ENCODE measurements at places on chromosomes 5 and 9.

DNA sequence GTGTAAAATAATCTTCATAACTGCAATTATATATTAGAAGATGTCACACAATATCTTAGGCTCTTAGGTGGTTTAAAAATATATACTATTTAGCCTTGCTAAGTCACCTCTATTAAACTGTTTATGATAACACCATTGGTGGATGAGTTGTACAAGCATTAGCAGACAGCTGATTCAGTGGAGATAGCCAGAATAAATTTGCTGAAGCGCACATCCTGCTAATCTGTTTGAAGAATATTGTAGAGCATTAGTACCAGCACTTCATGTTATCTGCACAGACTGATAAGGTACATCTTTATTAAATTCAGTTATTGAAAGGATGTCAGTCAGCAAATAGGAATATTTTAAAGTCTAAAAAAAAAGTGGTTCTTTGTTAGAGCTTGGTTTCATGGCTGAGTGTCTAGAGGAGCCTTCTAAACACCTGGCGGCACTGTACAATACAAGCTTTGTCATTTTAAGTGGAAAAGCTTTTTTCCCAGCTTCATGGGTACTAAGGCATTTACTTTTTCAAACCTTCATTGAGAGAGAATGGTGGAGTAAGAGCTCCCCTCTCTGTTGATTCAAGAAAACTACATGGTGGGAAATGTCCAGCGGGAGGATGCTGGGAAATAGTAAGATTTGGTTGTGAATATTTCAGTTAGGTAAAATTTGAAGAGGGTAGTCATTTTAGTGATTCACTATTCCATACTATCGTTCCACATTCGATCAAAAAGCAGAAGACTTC lies 275.1 kb downstream of the SLF1 start:
- no peak for DNase-seq

- no peak for DNase-seq
Observed at GRCh38 chr9:83327750-83328622, 210.2 kb downstream of the FRMD3 start.

DNA sequence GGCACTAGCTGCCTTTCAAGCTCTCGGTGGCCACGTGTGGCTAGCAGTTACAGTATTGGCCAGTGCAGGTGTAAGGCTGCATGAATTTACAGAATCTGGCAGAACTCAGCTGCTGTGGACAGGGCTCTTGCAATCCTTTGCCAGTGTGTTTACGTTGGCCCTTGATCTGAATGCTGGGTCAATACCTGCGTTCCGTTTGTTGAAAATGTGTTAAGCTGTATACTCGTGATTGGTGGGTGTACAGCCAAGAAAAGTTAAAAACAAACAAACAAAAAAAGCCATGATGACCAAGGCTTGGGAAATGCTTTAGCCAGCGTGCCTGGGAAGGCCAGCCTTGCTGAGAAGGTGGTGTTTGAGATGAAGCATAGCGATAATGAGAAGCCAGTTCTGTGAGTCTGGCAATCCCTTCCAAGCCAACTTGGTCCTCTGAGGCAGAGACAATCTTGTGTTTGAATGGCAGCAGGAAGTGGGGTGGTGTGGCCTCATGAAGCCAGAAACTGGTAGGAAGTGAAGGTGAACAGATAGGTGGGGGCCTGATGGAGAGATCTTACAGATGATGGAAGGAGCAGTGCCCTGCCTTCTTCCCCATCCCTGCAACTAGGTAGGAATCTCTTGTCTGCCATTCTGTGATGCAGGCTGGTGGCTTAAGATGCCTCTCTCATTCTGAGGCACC lies 820 bp upstream of the CFAP90 start:
- DNase-seq = no peak

DNA sequence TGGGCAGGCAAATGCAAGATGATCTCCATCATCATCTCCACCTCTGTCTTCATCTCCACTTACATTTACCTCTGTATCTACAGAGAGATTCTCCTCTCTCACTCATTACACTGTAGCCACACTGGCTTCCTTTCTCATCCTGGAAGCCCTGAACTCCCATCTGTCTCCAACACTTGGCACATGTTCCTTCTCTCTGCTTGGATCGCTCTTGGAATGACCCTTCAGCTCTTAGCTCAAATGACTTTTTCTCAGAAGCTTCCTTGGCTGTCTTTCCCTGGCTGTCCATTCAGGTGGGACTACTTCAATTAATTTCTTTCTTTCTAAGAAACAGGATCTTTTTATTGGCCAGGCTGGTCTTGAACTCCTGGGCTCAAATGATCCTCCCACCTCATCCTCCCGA lies 120.0 kb upstream of the KLF4 start:
- no peak for DNase-seq

DNA sequence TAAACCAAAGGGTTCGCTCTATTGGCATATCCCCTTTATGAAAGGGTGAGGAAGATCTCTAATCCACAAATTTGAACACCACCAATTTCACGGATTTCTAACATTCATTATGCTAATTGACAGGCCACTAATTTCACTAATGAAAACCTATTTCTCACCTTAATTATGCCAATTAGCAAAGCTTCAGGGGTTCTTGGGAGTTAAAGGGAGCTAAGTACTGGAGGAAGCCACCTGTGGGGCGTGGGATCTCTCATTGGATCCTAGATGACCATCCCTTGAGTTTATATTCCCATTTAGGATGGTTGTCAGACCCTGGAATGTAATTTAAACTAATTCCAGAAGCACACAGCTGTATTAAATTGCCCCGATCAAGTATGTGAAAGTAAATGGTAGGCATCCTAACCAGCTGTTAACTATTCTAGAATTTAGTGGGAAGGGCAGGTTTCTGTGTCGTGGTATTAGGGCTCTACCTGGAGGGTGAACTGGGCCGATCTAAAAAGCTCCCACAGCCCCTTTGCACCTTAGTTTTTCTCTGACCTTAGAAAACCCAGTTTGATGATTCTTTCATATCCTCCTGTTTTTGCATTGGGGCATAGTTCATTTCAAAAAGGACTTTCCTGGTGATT lies 77.1 kb downstream of the C9orf152 start:
- DNase-seq = no peak

GRCh38 chr9:23677446-23677845 lies 148.6 kb downstream of the ELAVL2 start:
- no peak for DNase-seq

DNA sequence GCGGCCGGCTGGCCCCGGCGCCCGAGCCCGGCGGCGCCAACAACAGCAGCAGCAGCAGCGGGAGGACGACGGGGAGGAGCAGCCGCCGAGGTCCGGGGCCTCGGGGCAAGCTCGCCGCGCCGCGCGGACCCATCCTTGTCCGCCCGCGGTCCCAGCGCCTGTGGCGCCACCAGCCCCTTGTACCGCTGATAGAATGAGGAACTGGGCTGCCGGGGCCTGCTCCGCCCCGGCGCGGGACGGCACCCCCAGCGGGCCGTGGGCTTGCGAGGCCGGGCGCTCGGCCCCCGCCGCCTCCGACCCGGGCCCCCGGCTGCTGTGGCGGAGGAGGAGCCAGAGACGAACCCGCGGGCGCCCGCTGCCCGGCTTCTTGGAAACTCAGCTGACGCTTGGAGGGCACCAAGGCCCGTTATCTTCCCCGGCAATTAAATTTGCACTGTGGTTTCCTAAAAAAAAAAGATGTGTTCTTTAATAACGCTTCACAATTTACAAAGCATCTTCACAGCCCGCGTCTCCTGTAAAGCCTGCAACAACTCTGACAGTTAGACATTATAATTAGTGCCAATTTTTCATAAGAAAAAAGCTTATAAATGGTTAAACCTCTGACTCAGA lies at the start of gene ARSB:
ARSB (minus strand) TSS at position 195 of the 609 bp plus-strand sequence; CDS start at position 133, 62 bp downstream.
- peak; percentile 55 for DNase-seq

- DNase-seq = no peak
Observed at GRCh38 chr5:105593011-105593760, 2030.6 kb upstream of the NUDT12 start.

DNA sequence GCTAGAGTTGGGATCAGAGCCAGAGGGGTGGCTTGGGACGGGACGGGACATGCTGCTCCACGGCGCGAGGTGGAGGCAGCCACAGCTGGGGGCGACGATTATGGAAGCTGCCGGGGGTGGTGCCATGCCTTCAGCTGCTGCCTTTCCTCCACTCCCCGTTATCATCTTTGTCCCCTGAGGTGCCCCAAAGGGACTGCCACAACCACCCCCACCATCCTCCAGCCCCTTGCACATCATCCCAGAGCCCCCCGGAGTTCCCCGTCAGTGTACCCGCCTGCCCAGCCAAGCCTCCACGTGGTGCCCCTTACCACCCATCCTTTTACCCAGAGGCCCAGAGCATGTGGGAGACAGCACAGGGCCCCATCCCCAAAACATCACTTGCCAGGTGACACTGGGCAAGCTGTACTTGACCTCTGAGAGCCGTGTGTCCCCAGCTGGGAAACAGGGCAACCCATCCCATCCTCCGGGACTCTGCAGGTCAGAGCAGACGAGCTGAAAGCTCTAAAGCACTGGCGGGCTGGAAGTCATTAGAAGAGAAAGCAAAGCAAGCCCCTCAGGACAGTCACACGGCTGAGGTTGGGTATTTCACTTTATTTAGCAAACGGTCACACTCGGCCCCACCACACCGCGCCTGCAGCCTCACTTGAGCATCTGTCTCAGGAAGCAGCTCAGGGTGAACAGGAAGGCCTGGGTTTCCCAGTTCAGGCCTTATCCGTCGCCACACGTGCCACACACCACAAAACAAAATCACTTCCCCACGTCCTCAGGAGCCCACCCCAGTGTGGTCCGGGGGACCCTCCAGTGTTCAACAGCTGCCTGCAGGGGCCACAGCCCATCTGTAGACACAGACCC lies 19.5 kb upstream of the MXD3 start:
- DNase-seq = no peak

DNA sequence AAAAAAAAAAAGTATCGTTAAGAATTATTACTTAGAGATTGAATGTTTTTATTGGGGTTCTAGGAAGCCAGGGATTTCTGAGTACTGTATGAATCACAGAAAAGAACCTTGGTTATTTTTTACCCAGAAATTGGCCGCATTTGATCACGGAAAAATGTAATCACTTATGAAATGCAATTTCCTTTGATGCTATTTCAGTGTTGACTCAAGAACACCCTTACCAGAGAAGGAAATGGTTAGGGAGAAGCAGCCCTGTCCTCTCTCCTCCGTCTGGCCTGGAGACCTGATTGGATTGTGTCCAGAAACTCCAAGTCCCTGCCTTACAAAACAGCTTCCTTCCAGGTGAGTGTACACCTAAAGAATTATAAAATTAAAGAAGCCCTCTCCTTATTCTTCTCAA lies 116.7 kb downstream of the MED10 start:
- DNase-seq = no peak

DNA sequence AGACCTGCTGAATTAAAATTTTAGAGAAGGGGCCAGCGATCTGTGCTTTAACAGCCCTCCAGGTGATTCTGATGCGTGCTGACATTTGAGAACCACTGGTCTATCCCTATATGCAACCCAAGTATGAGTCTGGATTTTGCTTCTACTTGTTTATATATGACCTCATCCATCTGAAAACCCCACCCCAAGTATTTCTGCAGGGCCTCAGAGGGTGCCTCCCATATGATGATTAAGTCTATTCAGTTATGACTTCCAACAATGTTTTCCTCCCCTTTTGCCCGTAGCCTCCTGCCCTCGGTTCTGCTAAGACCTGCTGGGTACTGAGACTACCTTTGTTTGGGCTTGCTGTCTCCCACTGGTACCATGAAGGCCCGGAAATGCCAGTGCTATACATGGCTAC lies 376.0 kb upstream of the SMARCA2 start:
- no peak for DNase-seq

GRCh38 chr9:128226412-128226801 lies 23.2 kb downstream of the DNM1 start:
- no peak for DNase-seq

DNA sequence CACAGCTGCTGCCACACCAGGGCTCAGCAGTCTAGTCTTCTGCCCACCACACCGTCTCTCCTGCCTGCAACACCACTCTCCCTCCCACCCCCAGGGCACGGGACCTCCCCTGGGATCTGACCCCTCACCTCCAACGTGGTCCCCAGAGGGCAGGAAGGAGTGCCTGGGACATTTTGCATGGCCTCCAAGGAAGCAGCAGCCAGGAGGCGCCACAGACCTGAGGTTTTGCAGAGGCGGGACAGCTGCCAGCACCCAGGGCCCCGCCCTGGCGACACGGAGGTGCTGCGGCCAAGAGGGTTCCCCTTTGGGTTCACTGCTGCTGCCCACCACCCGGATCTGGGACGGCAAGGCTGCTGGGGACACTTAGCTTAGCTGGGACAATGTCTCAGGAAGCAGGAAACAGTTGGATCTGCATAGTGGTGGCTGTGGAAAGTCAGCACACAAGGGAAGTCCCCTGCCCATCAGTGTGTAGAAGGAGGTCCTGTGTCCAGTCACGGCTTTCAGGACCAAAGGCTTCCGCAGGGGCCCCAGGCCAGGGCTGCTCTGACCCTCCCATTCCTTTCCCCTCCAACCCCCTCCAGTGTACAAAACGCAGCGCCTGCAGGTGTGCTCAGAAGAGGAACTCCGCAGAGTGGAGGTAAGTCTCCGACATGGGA lies 13.8 kb downstream of the PROP1 start:
- no peak for DNase-seq

- DNase-seq = no peak
Observed at GRCh38 chr5:125835293-125836172, 587.7 kb upstream of the GRAMD2B start.

- no peak for DNase-seq
Observed at GRCh38 chr5:107867266-107867665, 196.5 kb upstream of the EFNA5 start.

DNA sequence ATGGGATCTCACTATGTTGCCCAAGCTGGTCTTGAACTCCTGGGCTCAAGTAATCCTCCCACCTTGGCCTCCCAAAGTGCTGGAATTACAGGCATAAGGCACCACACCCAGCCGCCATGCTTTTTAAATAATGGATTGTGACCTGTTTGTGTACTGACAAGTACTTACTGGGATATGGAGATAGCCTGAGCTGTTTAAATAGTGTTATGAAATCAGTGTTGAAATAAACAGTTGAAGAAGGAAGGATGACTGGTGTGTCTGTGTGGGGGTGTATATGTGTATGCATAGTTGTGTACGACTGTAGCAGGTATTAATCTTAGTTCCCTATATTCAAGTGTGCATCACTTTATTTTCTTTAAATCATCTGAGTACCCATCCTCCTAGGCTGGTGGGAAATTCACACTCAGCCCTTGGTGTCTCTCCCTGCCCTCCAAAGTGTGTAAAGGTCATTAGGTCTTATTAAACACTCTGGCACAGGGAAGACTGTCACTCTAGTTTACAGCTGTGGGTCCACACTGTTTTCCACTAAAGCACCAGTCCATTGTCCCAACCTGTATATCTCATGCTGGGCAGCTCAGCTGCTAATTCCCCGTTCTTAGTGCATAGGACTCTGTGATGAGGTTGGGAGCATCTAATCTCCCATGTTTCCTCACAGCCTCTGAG lies 91.0 kb downstream of the SNX18 start:
- DNase-seq = no peak

GRCh38 chr5:101018299-101018698 lies 115.2 kb upstream of the ST8SIA4 start:
- DNase-seq = no peak

- no peak for DNase-seq
Observed at GRCh38 chr9:12681620-12682019, 11.6 kb upstream of the TYRP1 start.

DNA sequence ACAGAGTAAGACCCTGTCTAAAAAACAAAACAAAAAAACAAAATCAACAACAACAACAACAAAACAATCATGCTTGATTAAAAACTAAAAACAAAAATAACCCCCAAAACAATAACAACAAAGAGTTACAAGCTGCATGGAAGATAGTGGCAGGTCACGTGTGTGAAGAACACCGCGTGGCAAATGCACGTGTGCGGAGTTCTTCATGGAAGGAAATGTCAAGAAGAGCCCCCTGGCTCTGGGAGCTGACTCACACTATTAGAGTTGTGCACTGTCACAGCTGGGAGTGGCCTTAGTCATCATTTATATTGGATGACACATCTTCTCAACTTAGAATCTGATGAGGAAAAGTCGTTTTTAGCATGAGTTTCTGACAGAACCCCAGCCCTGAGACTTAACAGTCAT lies 110.5 kb downstream of the JMY start:
- DNase-seq = no peak

Measured in activated naive CD4-positive, alpha-beta T cell treated with Interleukin-2 at 50 U/mL for 16 hours (primary cell).